ENCODE measurements at places on chromosomes 6 and 20.

DNA sequence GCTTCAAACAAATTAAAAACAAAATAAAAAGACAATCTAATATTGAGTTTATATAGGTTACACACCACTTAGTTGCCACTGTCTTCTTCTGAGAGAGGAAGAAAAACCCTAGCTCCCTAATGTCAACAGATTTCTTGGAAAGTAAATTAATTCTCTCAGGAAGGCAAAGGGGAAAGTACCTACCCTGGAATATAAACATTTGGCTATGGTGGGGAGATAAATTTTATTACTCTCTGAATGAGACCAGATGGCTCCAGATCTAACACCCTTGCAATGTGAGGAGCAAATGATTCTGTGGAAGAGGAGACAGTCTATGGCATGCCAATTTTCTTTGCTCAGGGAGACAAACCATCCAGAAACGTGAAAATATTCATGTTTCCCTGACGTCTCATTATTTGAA lies 4.3 kb upstream of the IL20RA start:
- no peak for DNase-seq

GRCh38 chr6:150267686-150268561 lies 100.9 kb upstream of the IYD start:
- DNase-seq: no peak

DNA sequence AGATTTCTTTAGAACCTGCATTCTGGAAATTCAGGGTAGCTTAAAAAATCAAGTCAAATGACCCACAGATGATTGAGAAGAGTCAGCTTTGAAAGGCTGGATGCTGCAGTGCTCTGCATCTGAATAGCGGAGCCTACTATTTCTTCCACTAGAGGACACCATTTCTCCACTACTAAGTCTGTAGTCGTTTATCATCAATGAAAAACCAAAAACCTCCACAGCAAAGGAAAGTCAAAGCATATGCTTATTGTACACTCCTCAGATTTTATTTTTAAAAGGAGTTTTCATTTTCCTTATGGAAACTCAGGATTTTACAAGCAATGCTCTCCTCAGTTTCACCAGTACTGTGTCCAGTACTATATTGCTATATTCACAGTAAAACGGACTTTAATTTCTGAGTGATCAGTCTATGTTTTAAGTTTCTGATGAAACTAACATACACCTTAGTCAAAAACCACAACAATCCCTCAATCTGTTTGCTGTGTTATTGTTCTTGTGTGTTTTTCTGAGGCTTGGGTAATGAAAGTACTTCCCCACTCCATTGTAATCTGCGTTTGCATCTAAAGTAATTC lies 50.5 kb upstream of the ENPP5 start:
- DNase-seq: no peak

DNA sequence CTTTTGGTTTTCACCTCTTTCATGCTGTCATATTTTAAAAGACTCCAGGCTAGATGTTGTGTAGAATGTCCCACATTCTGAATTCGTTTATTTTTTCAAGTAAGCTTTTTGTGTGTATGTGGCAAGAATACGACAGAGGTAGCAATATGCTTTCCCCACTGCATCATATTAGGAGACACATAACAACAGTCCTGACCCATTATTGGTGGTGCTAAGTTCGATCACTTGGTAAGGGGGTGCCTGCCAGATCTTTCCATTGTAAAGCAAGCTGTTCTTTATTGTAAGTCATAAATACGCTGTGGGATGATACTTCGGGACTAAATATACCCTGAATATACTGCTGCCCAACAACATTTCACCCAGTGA lies 588 bp upstream of the NCOA3 start:
- no peak for DNase-seq

GRCh38 chr6:106446983-106447382 lies 86.5 kb downstream of the CRYBG1 start:
- DNase-seq: no peak

- DNase-seq: no peak
These were observed 407.7 kb downstream of the CDH26 start for GRCh38 chr20:60365882-60366281.

- peak; percentile 50 for DNase-seq
These were observed 422.6 kb upstream of the MMS22L start for GRCh38 chr6:97705568-97705967.

GRCh38 chr6:155078331-155078745 lies 83.2 kb downstream of the TIAM2 start:
- DNase-seq: no peak

DNA sequence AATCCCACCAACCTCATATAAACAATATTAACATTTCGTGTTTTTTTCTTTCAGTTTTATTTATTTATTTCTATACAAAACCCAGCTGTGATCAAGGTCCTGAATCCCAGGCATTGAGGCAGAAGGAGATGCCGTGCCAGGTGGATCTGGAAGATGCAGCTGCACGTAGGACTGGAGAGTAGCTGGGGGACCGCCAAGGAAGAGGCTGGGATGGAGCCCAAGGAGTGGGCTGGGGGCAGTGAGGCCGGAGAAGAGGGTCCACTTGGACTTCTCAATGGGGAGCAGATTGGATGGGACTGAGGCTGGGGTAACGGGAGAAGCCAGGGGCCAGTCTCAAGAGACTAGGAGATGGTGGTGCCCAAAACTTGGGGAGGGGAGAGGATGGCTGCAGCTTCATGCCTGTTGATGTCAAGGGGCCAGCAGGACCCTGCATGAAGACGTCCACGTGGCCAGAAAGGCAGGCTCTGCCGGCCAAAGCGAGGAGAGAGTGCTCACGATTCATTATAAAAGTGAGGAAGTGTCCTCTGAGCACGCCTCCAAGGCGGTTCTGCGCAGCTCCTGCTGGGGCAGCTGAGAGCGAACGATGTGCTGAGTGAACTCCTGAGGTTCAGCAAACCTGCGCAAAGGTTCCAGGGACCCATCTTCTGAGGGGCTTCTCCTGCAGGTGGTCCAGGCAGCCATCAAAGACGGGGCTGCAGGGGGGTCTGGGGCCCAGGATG lies 110.3 kb downstream of the BMP7 start:
- no peak for DNase-seq

DNA sequence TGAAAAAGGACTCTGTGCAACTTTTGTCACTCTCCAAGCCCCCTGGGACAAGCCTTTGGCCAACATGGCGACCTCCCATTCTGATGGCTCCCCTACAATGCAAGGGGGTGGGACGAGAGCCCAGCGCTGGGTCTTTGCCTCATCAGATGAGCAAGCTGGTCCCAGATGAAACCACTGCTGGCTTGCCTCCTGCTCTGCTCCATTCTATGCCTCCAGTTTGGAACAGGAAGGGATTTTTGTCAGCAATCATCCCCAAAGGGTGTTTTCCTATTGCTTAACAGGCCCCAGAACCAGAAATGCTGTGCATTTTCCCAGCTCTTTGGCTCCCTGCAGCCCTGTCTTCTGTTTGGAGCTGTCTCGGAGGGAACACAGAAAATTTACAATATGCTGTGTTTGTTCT lies 412.7 kb downstream of the MAFB start:
- DNase-seq: peak; percentile 68

DNA sequence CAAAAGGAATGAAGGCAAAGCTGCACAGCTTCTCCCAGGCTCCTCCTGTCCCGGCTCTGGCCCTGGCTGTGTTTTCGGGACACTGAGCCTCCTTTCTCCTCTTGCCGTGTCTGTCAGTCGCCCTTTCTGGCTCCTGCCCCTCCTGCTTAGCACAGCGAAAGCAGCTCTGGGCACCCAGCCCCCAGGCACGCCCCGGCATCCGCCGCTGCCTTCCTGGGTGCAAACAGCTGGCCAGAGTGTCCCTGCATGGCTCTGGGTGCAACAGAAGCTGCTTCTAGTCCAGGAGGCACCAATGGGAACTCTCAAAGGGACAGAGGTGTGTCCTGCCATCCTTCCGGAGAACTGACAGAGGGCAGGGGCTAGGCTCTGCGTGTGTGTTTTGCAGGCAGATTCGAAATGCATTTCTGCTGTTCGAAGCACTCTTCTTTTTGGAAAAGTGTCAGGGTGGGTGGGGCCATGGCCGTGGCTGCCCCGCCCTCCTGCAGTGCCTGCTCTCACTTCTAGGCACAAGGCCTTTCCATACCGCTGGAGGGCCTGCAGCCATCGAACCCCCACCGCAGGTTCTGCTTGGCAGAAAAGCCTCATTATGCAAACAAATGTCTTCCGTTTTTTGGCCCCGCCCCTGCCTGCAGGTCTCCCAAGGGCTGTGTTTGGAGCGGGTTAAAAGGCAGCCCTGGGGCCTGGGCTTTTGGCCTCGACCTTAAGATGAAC lies 15.5 kb downstream of the COL9A3 start:
- peak; percentile 54 for DNase-seq

GRCh38 chr20:57267158-57267821 lies 849 bp upstream of the BMP7 start:
- DNase-seq: peak; percentile 49

DNA sequence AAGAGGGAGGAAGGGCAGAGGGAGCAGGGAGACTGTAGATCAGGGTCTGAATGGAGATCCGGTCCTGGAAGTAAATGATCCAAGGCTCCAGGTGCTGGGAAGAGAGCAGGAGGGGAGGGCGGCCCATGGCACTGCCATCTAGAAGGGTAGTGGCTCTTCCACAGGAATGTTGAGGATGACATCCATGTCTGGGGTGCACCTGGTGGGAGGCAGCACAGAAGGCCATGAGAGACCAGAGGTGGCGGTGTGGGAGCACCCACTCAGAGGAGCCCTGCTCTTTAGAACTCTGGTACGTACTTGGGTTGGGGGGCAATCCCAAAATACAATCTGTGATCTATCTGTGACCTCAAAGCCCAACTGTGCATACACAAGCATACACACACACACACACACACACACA lies 13.5 kb downstream of the DEFB132 start:
- no peak for DNase-seq

DNA sequence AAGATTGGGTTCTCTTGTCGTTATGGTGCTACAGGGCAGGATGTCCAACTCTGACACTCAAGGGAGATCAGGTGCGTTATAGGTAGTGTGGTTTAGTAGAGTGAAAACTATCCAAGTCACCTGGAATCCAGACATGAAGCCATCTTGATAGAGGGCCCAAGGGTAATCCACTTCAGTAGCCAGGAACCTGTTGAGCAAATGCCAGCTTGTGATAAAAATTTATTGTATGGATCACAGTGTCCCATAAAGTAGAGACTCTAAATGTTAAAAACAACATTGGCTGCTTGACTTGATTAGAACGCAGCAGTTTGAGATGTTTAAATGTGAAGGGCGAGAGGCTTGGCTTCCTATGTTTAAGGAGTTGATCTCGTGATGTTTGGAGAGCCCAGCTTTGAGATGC lies 105.7 kb upstream of the GMDS start:
- no peak for DNase-seq

- DNase-seq: no peak
These were observed 4.0 kb downstream of the CD40 start for GRCh38 chr20:46122071-46122470.

- no peak for DNase-seq
These were observed 73.2 kb downstream of the INSM1 start for GRCh38 chr20:20440886-20441658.

GRCh38 chr6:160519603-160520042 lies 144.5 kb downstream of the LPA start:
- DNase-seq: no peak

- no peak for DNase-seq
These were observed 788 bp downstream of the TRIM40 start for GRCh38 chr6:30136570-30137286.

GRCh38 chr20:9611921-9612320 lies 97.5 kb downstream of the LAMP5 start:
- no peak for DNase-seq

- no peak for DNase-seq
These were observed 239.8 kb upstream of the PREP start for GRCh38 chr6:105642708-105643107.

DNA sequence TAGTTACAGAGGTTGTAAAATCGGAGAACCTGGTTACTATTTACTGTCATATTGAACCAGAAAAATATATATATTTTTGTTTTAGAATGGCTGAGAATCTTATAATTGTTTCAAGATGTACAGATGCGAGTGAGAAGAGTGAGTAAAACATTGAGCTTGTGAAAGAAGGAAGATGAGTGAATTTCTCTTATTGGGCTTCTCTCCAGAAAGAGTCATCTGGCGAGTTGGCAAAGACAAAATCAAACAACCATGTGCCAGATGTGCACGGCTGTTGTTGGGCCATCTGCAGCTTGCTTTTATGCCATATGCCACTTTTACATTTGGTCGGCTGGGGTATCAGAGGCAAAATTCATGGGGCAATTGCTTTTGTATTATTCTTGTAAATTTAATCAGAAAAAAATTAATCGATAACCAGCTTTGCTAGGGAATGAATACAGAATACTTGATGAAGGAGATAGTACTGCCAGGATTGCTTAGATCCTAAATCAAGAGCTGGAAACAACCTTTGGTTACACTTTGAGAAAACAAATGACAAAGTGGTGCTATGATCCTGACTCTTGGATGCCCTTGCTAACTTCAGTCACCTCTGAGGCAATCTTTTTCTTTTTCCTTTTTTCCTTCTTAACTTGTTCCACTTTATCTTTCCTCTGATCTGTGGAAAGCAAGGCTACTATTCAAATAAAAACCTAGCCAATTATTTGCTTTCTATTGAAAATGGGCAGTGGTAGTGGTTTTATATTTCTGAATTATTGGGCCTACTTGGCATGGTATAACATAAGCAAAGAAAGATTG lies 97.1 kb upstream of the GRIK2 start:
- no peak for DNase-seq

DNA sequence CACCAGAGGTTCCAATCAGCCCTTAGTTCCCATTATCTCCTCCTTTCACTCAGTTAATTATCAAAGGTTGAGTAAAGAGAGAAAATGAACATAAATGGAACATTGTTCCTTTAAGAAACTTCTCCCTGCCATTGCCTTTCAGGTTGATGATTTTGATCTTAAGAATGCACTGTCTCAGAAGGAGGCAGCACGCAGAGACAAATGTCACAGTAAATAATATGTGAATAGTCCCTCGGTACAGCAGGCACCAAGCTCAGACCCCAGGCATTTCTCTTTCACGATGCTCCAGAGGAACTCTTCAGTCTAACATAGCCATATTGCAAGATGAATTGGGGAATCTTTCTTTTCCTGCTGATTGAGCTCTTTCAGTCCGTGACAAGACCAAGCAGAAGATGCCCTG lies 435.3 kb upstream of the SPTLC3 start:
- DNase-seq: no peak

GRCh38 chr20:13676682-13677081 lies 38.0 kb upstream of the TASP1 start:
- DNase-seq: no peak

- no peak for DNase-seq
These were observed 101.1 kb upstream of the RREB1 start for GRCh38 chr6:7006515-7007191.

GRCh38 chr20:25750765-25751696 lies 54.4 kb upstream of the ZNF337 start:
- peak; percentile 70 for DNase-seq

- no peak for DNase-seq
These were observed 763 bp downstream of the KLC4 start for GRCh38 chr6:43060034-43060754.

Measured in ecto neural progenitor cell (in vitro differentiated cells).